ENCODE measurements at places on chromosomes 5 and 9.

GRCh38 chr9:108643731-108644510, 211.9 kb downstream of the ACTL7B start:
- DNase-seq, result no peak

DNA sequence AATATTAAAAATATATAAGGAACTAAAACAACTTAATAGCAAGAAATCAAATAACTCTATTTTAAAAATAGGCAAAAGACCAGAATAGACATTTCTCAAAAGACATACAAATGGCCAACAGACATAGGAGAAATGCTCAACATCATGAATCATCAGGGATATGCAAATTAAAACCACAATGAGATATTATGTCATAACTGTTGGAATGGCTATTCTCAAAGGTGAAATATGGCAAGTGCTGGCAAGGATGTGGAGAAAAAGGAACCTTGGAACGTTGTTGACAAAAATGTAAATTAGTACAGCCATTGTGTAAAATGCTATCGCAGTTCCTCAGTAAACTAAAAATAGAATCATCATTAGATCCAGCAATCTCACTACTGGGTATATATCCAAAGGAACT, 468.5 kb downstream of the NFIB start:
- DNase-seq, result no peak

DNA sequence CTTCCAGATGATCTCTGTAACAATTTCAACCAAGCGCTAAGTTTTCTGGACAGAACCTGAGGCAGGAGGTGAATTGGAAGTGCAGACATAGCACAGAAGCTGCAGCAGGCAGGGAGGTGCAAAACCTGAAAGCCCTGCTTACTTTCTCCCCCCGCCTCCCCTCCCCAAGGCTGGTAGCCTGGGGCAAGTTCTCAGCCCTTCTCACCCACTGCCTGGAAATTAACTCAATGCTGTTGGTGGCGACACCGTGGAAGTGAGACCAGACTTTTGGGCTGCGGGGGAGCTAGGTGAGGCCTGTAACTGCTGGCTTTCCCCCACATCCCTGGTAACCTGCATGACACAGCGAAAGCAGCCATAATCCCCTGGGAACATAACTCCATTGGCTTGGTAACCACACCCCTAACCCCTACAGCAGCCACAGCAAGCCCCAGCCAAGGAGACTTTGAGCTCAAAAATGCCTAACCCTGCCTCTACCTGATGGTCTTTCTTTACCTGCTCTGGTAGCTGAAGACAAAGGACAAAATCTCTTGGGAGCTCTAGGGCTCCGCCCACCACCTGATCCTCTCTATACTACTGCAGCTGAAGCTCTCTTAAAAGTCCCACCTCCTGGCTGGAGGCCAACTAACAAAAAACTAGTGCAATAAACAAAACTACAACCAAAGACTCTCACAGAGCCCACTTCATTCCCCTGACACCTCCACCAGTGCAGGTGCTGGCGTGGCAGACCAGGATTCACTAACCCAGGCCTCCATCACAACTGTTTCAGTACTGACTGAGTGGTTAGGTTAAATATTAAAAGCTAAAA, 11.9 kb upstream of the OR13C8 start:
- DNase-seq, result no peak

DNA sequence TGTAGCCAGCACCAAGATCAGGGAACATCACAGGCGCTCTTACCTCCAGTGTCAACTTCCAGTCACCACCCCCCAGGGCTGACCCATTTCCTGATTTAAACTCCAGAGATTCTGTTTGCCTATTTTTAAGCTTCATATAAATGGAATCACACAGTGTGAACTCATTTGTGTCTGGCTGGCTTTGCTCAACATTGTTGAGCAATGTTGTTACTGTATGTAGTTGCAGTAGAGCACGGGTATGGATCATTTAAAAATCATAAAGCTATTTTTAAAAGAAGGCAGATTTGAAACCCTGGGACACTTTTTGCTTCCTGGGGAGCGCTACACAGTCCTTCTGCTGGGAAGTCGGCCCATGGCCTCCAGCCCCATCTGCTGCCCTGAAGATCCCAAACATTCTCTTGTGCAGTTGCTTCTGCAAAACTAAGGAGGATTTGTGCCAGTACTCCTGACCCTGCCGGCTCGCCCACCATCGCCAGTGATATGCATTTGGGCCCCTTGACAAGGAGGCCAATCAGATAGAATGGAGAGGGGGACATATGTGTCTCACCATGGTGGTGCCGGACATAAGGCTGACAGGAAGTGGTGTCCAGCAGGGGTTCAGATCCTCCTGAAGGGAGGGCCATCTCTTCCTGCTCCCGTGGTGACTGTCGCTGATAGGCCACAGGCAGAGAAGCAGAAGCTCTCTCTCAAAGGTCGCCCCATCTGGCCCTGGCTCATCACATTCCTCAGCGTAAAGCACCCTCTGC, 13.3 kb downstream of the DCANP1 start:
- DNase-seq, result no peak

GRCh38 chr9:27247756-27248155, 49.2 kb downstream of the EQTN start:
- DNase-seq, result no peak
